ENCODE measurements at places on chromosomes 4 and X. TPM values are rescaled to one million over a fixed set of nuclear protein-coding genes. Genes with fewer than 3 reads are reported as not detected.
A peak's percentile ranks its signal among the peaks of the same experiment; 100 is the strongest.

Gene RASSF6
- under 0.01 TPM for total RNA-seq

Gene IDS
- 71.3 TPM for total RNA-seq

Gene FAM149A
- 23.8 TPM for total RNA-seq

Gene ATP11C
- total RNA-seq, result 25.3 TPM

Gene SATL1
- not detected for total RNA-seq

DNA sequence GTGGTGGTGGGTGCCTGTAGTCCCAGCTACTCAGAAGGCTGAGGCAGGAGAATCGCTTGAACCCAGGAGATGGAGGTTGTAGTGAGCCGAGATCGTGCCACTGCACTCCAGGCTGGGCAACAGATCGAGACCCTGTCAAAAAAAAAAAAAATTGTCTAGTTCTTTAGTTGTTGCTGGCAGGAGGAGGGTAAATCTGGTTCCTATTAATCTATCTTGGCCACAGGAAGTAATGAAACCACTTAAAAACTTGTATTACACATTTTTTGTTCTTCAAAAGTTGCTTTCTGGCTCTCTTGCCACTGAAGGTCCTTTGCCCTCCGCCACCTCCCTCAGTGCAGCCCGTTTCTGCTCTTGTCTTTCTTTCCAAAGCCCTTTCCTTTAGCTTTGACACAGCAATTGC is 102.9 kb upstream of the ARSJ start:
- peaks cover 1% of the 10 kb centered on the region for H3K4me1 ChIP-seq
- H3K4me3 ChIP-seq, result no peak overlapping the region
- no peak for DNase-seq
- no peak overlapping the region for H3K27ac ChIP-seq
- no peaks in the 10 kb centered on the region for H3K36me3 ChIP-seq

DNA sequence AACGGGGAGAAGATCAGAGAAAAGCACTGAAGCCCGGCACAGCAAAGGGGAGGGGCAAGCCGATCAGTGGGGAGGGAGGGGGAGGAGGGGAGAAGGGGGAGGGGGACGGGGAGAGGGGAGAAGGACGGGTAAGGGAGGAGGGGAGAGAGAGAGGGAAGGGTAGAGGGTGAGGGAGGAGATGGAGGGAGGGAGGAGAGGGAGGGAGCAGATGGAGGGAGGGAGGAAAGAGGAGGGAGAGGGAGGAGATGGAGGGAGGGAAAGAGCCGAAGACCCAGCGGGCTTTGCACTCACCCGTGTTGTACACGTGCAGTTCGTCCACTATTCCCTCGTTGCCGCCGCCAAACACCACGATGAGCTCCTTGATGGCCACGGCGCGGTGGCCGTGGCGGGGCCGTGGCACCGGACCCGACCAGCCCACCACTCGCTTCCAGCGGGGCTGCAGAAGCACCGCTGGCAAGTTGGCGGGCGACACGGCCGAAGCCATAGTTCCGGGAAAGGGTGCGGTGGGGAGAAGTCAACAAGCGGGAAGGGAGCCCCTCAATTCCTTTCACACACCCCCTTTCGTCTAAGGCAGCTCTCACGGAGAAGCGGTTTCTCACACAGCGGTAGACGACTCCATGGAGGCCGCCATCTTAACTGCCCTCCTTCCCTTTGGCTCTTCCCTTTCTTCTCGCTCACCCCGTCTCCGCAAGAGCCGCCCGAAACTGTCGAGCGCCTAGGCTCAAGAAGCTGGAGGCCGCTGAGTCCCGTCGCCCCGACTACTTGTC is 1.1 kb downstream of the HCFC1 start:
- H3K27ac ChIP-seq, result peak overlapping the region; percentile 97
- peak; percentile 82 for DNase-seq
- H3K36me3 ChIP-seq, result no peaks in the 10 kb centered on the region
- no peaks in the 10 kb centered on the region for H3K4me1 ChIP-seq
- no peaks in the 10 kb centered on the region for H3K27me3 ChIP-seq

- no peak for DNase-seq
- no peaks in the 10 kb centered on the region for H3K36me3 ChIP-seq
- no peaks in the 10 kb centered on the region for H3K27me3 ChIP-seq
- no peaks in the 10 kb centered on the region for H3K4me1 ChIP-seq
These were observed 85.9 kb downstream of the ARSJ start for GRCh38 chr4:113893546-113893945.

DNA sequence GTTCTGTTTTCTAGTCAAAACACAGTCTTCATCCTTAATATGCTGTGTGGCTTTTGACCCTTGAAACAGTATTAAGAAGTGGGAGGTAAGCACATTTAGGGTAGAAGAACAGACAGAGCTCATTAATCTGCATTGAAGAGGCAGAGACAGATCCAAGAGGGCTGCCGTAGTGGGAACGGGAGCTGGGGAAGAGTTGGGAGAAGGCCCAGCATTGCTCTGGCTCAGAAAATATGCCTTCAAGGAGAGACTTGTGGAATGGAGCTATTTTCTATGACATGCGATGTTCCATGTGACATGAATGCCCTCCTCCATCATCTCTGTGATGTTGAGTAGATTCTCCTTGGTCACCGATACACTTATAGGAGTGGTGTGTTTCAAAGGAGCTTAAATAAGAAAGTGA is 273.3 kb upstream of the BOD1L1 start:
- no peak overlapping the region for H3K4me3 ChIP-seq
- H3K27me3 ChIP-seq, result no peaks in the 10 kb centered on the region
- H3K27ac ChIP-seq, result no peak overlapping the region
- no peaks in the 10 kb centered on the region for H3K4me1 ChIP-seq
- H3K36me3 ChIP-seq, result no peaks in the 10 kb centered on the region
- no peak for DNase-seq

GRCh38 chr4:121951521-121952110 is at the start of gene TRPC3:
Gene TRPC3 (minus strand): TSS chr4:121952060. CDS start chr4:121951680, 380 bp downstream.
- peak; percentile 64 for DNase-seq
- H3K27ac ChIP-seq, result peak within 1 kb of the TSS; percentile 4
- H3K27me3 ChIP-seq, result peaks cover 5% of the 10 kb centered on the region
- peaks cover 25% of the 10 kb centered on the region for H3K4me1 ChIP-seq

DNA sequence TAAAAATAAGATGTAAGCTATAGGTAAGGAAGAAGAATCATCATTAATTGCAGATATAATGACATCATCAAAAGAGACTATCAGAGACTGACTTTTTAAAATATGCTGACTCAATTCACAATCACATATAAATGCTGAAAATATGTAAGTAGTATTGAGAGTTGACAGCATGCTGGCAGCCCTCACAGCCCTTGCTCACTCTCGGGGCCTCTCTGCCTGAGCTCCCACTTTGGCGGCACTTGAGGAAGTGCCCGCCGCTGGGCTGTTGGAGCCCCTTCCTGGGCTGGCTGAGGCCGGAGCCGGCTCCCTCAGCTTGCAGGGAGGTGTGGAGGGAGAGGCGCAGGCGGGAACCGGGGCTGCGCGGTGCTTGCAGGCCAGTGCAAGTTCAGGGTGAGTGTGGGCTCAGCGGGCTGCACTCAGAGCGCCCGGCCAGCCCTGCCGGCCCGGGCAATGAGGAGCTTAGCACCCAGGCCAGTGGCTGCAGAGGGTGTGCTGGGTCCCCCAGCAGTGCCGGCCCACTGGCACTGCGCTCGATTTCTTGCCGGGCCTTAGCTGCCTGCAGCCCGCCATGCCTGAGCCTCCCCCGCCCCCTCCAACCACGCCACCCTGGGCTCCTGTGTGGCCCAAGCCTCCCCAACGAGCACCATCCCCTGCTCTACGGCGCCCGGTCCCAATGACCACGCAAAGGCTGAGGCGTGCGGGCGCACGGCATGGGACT is 68.9 kb downstream of the RAB28 start:
- H3K27ac ChIP-seq, result no peak overlapping the region
- H3K4me1 ChIP-seq, result peaks cover 24% of the 10 kb centered on the region
- no peaks in the 10 kb centered on the region for H3K36me3 ChIP-seq
- no peak for DNase-seq
- H3K27me3 ChIP-seq, result no peaks in the 10 kb centered on the region

DNA sequence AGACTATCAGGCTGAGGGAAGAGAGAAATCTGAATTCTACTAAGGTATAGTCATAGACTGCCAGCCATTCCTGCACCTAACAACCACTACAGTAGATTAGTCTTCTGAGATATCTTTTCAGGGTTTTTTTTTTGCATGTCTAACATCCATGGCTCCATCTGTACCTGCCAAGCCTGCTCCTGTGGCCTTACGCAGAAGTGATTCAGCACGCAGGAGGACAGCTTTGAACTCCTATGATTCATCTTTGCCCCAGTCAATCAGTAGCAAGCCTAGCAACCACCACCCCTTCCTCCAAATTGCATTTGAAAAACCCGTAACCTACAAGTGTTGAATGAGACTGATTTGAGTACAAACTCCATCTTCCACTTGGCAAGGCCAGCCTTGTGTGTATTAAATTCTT is 520.7 kb upstream of the HS3ST1 start:
- no peak overlapping the region for H3K4me3 ChIP-seq
- H3K36me3 ChIP-seq, result no peaks in the 10 kb centered on the region
- no peak overlapping the region for H3K27ac ChIP-seq
- no peak for DNase-seq
- H3K4me1 ChIP-seq, result no peaks in the 10 kb centered on the region
- no peaks in the 10 kb centered on the region for H3K27me3 ChIP-seq

- H3K27ac ChIP-seq, result peak overlapping the region; percentile 89
- H3K4me3 ChIP-seq, result peak overlapping the region; percentile 77
- peaks cover 9% of the 10 kb centered on the region for H3K4me1 ChIP-seq
- DNase-seq, result peak; percentile 82
- no peaks in the 10 kb centered on the region for H3K36me3 ChIP-seq
These were observed 3.2 kb downstream of the EFNB1 start for GRCh38 chrX:68832101-68832416.

GRCh38 chr4:32985256-32985655 is 2265.1 kb downstream of the PCDH7 start:
- no peak overlapping the region for H3K27ac ChIP-seq
- no peaks in the 10 kb centered on the region for H3K36me3 ChIP-seq
- H3K4me3 ChIP-seq, result no peak overlapping the region
- DNase-seq, result no peak

DNA sequence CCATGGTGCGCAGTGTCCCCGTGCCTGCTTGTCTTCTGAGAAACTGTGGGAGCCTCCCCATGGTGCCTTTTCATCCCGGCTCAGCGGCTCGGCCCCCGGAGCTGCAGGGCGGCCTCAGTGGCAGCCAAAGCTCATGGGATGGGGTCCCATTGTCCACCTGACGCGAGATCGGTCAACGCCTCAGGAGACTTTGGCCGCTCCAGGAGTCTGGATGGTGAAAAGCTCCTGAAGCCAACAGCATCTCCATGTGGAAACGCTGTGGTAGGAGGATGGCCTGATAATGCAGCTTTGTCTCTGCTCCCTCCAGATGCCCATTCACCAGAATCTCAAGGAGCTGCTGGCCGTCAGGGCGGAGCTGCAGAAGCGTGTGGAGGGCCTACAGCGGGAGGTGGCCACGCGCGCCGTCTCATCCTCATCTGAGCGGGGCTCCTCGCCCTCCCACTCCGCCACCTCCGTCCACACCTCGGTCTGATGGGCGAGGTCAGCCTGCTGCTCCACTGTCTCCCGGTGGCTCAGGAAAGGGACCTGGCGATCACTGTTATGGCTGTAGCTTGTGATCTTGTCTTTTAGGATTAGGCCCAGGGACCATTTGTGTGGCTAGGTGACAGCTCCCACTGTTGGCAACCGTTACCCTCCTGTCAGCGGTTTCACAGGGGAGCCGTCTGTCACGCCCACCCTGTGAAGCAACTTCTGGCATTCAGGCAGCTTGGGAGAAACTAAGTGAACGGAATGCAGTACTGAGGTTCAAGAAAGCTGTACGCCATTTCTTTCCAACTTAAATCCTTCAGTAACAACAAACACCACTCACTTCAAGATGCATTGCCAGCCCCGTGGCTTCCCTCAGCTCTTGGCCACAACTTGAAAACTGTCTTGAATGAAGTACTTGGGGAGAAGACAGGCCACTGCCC is 69.3 kb downstream of the MTMR1 start:
- H3K4me1 ChIP-seq, result no peaks in the 10 kb centered on the region
- DNase-seq, result no peak
- no peaks in the 10 kb centered on the region for H3K36me3 ChIP-seq
- no peak overlapping the region for H3K4me3 ChIP-seq
- no peak overlapping the region for H3K27ac ChIP-seq
- no peaks in the 10 kb centered on the region for H3K27me3 ChIP-seq
